ENCODE measurements at places on chromosomes 3 and 15.

- no peak for DNase-seq
Measured at GRCh38 chr15:68552773-68553172, 26.0 kb upstream of the CORO2B start.

GRCh38 chr15:50219820-50220219 is 37.8 kb downstream of the SLC27A2 start:
- no peak for DNase-seq

DNA sequence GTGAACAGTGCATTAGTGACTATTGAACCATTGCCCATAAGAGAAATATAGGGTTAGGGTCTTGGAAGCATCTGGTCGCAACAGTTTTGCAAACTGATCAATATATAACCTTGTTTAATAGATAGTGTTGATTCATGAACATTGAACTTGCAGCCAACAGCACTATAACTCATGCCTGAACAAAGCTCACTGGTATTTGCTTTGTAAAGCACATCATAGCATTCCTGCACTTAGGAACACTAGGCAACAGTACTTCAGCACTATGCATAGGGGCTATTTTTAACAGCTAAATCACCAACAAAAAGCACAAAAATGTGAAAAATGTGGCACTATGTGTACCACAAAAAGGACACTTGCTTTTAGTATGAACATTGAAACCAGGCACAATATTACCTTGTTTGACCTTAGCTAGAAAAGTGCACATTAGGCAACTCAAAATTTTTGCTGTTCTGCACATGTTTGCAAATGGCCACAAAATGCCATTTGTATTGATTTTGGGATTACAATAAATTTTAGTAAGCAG is 68.0 kb downstream of the OXNAD1 start:
- no peak for DNase-seq

GRCh38 chr3:66298591-66298990 is 77.8 kb downstream of the SLC25A26 start:
- DNase-seq: no peak

- no peak for DNase-seq
Measured at GRCh38 chr3:167866331-167866730, 130.8 kb downstream of the SERPINI1 start.

- no peak for DNase-seq
Measured at GRCh38 chr3:141109751-141110150, 58.6 kb downstream of the SPSB4 start.

GRCh38 chr15:98787194-98787593 is 138.9 kb downstream of the IGF1R start:
- DNase-seq: no peak

DNA sequence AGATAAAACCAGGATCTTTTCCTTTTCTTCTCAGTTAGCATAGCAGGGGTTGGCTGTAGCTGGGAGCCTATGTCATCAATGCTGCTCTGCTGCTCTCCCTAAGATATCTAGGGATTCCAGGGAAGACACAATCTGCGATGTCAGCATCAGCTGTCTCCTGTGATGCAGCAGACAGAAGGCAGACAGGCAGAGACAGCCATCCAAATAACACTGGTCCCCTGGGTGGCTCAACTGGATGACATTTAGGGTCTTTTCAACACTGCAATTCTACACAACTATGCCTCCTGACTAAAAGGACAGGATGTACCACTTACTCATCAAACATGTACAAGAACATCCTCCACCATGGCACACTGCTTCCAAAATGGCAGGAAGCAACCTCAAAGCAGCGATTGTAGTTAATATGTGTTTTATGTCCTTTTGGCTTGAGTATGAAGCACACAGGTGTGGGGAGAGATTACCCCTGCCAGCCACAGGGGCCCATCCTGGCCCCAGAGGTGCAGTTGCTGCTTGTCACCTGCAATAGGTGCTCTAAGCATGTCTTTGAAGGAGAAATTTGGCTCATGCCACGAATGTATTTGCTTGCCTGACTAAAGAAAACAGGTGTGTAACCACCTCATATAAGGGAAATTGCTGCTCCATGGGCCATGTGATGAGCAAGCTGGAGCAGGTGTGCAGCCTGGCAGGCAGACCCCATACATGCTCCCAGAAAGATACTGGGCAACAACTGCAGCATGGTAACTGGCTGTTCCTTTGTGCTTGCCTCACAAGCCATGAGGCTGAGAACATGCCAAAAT is 357.8 kb downstream of the VPS13C start:
- DNase-seq: no peak

DNA sequence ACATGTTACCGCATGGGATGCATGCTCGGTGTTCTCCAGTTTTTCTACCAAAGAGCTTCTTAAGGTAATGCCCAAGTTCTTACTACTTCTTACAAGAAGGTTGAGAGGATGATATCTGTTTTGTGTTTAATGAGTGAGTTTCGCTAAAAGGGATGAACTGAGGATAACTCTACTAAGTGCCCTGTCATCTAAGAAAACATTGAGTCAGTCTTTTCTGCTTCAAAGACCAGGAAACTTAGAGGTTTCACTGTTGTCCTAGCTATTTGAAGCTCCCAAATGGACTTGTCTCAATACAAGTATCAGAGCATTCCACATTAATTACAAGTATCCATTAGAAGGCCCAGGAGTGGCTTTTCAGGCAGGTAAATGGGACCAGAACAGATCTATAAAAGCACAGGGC is 296.2 kb downstream of the KBTBD8 start:
- no peak for DNase-seq

DNA sequence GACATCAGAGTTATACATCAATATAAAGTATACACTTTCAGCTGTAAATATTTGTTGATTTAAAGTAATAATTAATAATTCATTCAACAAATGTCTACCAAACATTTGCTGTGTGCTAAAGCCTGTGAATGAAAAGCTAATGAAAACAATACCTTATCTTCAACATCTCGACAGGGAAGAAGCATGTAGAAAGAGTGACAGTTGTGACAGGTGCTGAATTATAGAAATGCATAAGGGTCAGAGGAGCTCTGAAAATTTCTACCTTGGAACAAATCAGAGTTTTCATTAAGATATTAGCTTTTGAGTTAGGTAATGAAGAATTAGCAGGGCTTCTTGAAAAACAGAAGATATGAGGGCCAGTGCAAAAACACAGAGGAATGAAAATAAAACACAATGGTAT is 739.2 kb downstream of the VGLL3 start:
- DNase-seq: no peak

DNA sequence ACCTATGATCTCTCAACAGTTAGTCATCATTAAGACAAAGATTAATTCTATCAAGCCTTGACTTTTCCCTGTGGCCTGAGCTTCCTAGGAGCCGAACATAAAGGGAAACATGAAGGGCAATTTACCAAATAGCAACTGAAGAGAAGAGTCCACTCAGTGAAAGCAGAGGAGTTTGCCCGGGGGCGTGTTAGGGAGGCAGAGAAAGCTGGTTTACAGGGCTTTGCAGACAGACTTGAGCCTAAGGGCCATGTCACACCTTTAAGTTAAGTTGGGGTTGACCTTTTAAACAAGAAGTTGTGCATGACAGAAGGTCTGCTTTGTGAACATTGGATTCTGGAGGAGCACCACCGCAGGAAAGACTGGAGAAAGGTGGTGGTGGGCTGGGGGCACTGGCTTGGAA is 701.8 kb upstream of the CFAP20DC start:
- no peak for DNase-seq

DNA sequence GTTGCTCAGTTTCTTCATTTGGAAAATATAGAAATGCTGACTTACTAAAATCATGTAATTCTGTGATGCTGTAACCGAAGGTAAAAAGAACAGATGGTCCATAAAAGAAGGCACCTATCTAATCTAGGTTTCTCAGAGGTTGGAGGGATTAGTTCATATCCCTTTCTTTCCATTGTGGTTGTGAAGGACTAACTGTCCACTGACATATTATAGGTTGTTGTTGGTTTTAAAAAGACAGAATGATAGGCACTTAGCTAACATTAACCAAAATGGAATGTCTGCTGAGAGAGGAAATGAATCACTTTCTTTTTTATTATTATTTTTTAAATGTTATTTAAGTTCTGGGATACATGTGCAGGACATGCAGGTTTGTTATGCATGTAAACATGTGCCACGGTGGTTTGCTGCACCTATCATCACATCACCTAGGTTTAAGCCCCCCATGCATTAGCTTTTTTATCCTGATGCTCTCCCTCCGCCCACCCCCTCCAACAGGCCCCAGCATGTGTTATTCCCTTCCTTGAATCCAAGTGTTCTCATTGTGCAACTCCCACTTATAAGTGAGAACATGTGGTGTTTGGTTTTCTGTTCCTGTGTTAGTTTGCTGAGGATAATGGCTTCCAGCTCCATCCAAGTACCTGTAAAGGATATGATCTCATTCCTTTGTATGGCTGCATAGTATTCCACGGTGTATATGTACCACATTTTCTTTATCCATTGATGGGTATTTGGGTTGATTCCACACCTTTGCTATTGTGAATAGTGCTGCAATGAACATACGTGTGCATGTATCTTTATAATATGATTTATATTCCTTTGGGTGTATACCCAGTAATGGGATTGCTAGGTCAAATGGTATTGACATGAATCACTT is 45.8 kb downstream of the ALDH1A2 start:
- no peak for DNase-seq

DNA sequence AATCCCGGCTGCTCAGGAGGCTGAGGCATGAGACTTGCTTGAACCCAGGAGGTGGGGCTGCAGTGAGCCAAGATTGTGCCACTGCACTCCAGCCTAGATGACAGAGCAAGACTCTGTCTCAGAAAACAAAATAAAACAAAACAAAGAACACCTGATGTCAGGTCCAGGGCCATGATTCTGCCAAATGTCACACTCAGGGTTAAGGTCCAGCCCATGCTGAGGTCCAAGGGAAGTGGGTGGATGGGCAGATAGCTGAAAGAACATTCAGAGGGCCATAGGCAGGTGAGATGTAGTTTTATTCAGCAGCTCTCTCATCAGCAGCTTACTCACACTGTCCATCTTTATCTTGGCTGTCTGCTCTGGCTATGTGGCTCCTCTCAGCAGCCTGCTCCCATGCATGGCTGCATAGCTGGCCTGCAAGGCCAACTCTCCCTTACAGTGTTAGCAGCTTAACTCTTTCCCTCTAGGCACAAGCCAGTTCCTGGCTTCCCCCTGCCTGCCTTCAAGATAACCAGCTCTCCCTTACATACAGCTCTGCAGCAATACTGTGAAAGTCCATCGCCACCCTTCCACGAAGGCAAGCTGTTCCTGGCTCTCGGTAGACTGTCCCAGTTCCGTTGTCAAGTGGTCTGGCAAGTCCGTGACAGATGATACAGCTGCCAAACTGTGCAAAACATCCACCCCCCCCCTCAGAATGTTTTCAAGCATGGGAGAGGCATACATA is 62.4 kb upstream of the SIAH2 start:
- DNase-seq: no peak

DNA sequence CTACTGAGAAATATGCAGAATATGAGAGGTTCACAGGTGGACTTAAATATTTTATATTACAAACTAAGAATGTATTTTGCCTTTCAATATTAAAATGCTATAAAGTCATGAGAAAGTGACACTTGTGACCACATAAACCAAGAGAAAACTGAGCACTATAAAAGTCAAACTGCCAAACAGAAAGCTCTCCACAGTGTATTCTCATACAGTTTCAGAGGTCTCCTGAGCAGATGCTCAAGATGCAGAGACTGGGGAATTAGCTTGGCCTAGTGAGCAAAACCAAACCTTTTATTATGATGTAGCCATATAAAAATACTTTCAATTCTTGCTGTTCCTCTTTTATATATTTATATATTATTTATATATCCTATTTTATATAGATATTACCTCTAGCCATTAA is 227.8 kb downstream of the TBC1D5 start:
- DNase-seq: no peak

DNA sequence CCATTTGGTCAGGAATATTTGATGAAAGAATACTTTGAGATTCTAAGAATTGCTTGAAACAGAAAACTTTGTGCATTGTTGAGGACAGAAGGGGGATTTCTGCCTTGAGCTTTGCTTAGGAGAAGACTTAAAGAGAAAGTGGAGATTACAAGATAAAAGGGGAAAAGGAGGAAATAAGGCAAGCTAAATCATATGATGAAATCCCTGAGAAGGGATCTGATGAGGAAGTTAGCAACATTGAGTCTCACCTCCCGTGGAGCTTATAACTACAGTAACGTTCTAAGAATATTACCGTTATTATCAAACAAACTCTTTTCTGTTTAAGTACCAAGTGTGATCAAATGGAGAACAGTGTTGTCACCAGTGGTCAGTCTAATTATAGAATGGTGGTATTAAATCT is 414.7 kb upstream of the NAALADL2 start:
- DNase-seq: no peak

GRCh38 chr3:101643861-101644613 is 32.9 kb downstream of the ZBTB11 start:
- peak; percentile 43 for DNase-seq

- DNase-seq: no peak
Measured at GRCh38 chr15:83064859-83065258, 2.2 kb downstream of the BTBD1 start.

- DNase-seq: no peak
Measured at GRCh38 chr15:63396152-63396928, 14.7 kb upstream of the CA12 start.

- DNase-seq: no peak
Measured at GRCh38 chr3:58072052-58072762, 64.0 kb downstream of the FLNB start.

DNA sequence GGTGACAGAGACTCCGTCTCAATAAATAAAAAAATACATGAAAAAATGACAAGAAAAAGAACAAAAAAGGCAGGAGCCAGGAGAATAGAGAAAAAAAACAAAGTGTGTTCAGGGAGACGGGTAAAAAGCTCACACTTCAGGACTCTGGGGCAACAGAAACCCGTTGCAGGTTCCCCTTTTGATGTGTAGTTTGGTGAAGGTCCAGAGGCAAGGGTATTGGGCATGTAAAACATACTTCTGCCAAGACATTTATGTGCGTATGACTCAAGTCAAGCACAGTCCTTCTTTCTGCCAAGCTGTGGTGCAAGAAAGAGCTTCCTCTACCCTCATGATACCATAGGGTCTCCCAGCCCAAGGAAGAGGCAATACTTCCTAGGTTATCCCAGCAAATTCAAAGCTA is 33.4 kb upstream of the STRIT1 start:
- no peak for DNase-seq

GRCh38 chr3:125322166-125322565 is 53.0 kb downstream of the ZNF148 start:
- DNase-seq: no peak

DNA sequence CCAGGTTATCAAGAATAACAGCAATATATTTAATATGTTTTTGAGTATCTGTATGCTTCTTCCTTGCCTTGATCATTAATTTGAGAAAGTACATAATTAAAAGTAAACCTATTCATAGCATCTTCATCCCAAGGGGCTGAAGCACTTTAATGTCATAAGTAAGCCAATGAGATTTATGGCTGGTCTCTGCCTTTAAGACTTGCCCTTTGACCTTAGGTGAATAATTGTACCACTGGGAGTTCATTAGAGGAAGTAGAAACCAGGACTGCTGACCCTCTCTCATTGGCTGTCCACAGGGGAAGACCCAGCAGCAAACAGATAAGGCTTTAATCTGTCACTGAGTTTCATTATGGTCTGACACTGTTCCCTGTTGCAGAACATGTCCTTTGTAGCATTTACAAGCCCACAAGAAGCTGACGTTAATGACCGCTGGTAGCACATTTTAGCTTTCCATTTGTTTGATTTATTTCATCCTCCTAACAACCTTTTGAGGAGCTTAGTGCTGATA is 16.3 kb upstream of the ERC2 start:
- no peak for DNase-seq

GRCh38 chr15:66777054-66777453 is 75.0 kb downstream of the SMAD6 start:
- DNase-seq: no peak
